Activated T-helper 2 cell treated with anti-CD3 and anti-CD28 coated beads, Interferon-gamma antibody, Interleukin-2, Interleukin-4, amounts not matched to agents 10 μg/mL and 5 μg/mL and 100 μg/mL, durations not matched to agents 14 hours and 24 hours and 36 hours (primary cell): ENCODE measurements at places on chromosomes 12 and 14.
A peak's percentile ranks its signal among the peaks of the same experiment; 100 is the strongest.

GRCh38 chr12:12056951-12057350 is 13.8 kb upstream of the BCL2L14 start:
- no peak for DNase-seq

DNA sequence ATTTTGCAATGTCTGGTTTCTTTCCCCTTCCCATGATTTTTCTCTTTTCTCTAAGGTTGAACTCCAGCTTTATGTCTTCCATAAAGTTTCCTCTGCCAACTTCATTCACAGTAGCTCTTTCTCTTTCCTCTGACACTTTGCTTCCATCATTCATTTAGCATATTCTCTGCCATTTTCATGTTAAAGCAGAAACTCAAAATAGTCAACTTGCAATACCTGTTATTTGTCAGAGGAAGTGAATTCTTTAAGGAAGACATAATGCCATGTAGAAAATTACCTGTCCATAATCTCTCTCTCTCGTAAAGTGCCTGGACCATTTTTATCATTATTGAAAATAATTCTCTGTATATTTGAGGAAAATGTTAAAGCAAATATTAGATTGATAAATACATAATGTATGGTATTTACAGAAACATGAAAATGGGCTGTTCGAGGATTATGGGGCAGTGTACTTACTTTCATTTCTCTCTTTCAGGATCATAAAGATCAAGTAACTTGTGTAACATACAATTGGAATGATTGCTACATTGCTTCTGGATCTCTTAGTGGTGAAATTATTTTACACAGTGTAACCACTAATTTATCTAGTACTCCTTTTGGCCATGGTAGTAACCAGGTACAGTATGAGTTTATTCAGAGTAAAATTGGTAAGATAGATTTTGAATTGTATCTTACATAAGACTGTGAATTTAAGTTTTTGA is 12.6 kb downstream of the NEDD1 start:
- no peak for DNase-seq

- DNase-seq = no peak
Observed at GRCh38 chr12:25767606-25768005, 190.9 kb upstream of the RASSF8 start.

- no peak for DNase-seq
Observed at GRCh38 chr14:89007906-89008305, 183.5 kb downstream of the TTC8 start.

GRCh38 chr14:24392325-24393091 is 6.3 kb upstream of the NYNRIN start:
- DNase-seq = no peak

GRCh38 chr14:55877942-55878341 is 240.3 kb upstream of the PELI2 start:
- no peak for DNase-seq

DNA sequence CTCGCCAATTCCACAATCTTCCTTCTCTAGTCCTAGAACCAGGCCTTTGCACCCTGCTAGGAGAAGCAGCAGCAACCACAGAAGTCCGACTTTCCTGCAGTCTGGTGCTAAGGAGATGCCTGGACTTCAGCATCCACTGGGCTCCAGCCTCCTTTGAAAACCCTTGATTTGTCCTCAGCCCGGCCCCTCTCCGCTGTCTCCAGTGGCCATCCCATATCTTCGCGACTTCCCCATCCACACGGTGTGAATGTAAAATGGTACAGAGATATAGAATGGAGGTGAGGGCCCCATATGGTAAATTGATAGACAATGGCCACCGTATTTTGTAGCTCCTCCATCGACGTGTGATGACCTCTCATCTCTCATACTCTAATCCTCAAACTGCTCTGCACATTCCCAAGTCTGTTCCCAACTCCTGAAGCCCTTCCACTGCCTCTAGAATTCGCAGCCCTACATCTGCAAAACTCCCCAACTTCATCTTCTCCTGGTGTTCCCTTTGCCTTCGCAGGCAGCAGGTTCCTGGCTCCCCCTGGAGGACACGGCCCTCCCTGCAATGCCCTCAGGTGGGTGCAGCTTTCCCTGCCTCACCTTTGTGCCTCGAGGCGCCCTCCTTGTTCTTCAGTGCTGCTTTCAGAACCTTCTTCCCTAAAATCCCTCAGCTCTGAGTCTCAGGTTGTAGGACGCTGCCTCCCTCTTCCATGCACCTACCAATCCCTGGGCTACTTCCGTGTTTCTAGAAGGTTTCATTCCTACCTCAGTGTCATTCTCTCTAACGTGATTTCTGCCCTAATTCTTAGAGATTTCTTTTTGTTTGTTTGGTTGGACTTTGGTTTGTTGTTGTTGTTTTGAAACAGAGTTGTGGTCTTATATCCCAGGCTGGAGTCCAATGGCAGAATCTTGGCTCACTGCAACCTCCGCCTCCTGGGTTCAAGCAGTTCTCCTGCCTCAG is 36.7 kb downstream of the TMBIM6 start:
- DNase-seq = peak; percentile 61

- no peak for DNase-seq
Observed at GRCh38 chr14:20035449-20035848, 389 bp downstream of the OR4K13 start.

GRCh38 chr14:73759183-73759713 is 45.1 kb upstream of the PNMA1 start:
- peak; percentile 49 for DNase-seq

- DNase-seq = no peak
Observed at GRCh38 chr12:95240556-95240955, 22.9 kb downstream of the VEZT start.

- DNase-seq = no peak
Observed at GRCh38 chr14:37093364-37093763, 79.0 kb downstream of the SLC25A21 start.

DNA sequence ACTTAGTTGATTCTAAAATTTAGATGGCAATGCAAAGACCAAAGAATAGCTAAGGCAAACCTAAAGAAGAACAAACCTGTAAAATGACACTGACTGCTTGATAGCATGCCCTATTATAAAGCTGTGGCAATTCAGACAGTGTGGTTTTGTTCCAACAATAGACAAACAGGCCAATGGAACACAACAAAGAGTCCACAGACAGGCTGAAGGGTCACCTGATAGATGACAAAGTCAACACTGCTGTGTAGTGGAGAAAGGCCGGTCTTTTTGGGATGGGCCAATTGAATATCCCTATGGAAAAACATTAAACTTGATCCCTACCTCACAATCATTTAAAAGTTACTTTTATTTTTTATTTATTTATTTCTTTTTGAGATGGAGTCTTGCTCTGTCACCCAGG is 33.8 kb upstream of the SLC25A3 start:
- DNase-seq = no peak

DNA sequence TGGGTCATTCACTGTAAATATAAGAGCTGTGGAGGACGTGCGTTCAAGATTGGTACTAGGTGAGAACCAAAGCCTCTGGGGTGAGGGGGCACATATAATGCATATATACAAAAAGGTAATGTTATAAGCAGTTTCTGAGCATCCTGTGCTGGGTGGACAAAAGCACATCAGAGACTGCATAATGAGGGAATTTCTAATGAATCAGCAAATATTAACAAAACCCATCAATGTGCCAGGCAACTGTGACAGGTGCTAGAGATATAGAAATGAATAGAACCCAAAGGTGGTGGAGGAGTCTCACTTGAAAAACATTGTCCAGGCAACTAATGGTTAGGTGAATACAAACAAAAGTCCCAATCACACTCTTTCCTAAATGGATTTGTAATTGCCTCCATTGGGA is 74.7 kb downstream of the GPR65 start:
- no peak for DNase-seq

- no peak for DNase-seq
Observed at GRCh38 chr12:113643177-113643974, 171.7 kb upstream of the LHX5 start.

DNA sequence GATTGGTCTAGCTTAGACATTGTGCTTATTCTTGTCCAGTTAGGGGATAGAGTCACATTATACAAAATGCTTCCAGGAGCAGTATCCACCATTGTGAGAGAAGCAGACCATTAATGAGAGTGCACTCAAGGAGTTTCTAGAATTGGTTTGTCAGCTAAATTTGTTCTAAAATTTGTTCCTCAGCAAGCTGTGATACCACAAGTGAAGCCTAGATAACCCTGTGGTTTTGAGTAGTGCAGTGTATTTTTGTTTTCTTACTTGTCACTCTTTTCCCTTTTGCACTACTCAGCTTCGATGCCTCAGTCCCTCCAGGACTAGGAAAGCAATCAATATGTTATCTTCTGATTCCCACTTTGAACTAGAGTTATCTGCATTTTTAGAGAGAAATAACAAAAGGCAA is 42.5 kb upstream of the AKAP6 start:
- no peak for DNase-seq

DNA sequence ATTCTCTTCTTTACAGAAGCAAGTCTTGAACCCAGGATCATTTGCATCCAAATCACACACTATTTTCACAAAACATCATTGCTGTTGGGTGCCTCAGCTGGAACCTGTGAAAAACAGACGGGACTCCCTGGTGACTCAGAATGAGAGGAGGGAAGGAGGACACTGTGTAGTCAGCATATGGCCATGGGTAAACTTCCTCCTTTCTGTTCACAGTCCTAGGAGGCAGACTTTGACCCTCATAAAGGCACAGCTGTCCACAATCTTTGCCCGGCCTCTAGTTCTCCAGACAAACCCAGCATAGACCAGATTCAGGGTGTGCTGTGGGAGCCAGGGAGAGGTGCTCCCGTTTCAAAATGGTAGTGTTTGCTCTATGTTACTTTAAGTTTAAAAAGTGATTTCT is 62.0 kb downstream of the DYRK2 start:
- no peak for DNase-seq

GRCh38 chr14:73757381-73757780 is 43.2 kb upstream of the PNMA1 start:
- no peak for DNase-seq

DNA sequence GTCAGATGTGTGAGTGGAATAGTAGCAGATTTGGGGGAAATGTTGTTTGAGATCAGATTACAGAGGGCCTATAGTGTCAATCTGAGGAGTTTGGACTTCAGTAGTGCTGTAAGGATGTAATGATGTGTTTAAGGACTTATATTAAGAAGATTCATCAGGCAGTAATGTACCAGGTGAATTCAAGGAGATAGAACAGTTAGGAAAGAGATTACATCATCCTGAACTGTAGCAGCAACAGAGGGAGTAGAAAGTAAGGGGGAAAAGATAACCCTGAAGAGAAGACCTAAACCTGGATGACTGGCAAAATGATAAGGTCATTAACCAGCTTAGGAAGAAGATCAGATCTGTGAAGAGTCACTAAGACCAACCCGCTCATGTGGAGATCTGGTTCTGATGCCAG is 349.4 kb downstream of the PDZRN4 start:
- no peak for DNase-seq

- no peak for DNase-seq
Observed at GRCh38 chr12:112341046-112341825, 41.0 kb downstream of the HECTD4 start.

- DNase-seq = no peak
Observed at GRCh38 chr14:30854492-30854891, 19.9 kb upstream of the COCH start.

- no peak for DNase-seq
Observed at GRCh38 chr12:95277139-95277538, 59.5 kb downstream of the VEZT start.

- DNase-seq = no peak
Observed at GRCh38 chr14:26820138-26820537, 222.3 kb upstream of the NOVA1 start.

DNA sequence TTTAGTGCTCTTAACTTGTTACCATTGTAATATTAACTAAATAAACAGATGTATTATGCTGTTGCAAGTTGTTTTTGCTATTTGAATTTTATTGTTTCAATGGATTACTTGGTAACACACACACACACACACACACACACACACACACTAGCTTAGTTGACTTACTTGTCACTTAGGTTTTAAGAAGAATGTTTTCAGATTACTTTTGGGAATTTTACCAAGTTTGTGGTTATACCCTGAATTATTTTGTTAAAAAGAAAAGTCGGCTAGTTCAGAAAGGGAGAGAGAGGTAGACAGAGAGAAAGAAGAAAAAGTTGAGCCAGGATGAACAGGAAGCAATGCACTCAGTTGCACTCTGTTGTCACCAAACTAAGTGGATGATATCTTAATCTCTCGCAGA is 5.3 kb downstream of the SSTR1 start:
- DNase-seq = no peak

- no peak for DNase-seq
Observed at GRCh38 chr14:41476526-41476925, 130.2 kb upstream of the LRFN5 start.

GRCh38 chr12:96687719-96688118 is 198.3 kb downstream of the CFAP54 start:
- DNase-seq = no peak

GRCh38 chr14:60943637-60944032 is 37.2 kb downstream of the TRMT5 start:
- DNase-seq = no peak

GRCh38 chr12:93782853-93783252 is 105.7 kb downstream of the CRADD start:
- no peak for DNase-seq

DNA sequence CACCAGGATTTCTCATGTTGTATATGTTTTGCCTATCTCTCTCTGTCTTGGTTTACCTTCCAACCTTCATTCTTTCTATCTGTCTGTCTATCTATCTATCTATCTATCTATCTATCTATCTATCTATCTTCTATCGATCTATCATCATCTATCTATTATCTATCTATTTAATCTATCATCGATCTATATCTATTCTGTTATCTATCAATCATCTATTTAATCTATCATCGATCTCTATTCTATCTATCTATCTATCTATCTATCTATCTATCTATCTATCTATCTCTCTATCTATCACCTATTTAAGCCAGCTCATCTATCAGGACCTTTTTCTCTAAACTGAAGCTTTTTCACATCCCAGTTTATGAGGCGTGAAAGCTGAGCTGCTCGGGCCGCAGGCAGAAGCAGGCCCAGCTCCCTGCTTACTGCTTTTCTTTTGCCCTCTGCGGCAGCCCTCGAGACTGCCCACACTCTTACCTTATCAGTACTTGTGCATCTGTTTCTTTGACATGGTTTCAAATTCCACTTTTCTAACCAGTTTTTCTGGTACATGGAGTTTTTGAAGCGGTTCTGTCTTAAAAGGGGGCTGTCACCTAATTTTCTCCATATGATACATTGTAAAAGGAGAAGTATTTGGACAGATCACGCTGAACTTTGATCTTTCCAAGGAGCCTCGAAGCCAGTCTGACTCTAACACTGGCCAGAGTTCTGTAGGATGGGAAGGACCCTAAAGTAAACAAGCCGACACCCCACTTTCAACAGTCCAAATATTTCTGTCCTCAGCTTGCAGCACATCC is 44.4 kb upstream of the GSG1 start:
- DNase-seq = no peak

- DNase-seq = no peak
Observed at GRCh38 chr14:26389646-26390508, 208.0 kb downstream of the NOVA1 start.

DNA sequence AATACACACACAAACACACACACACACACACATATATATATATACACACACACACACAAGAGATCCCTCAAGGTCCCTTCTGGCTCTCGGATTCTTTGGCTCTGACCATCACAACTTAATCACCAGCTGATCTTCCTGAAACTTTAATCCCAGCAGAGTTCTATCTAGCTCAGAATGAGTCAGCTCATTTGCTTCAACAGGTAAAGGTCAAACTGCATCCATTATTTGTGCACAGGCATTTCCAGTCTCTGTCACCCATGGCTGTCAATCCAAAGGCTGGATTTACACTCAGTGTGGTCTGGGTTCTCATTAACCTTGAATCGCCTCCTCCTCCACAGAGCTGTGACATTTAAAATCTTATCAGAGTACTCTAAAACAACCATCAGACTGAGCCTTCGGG is 113.3 kb upstream of the TMPO start:
- DNase-seq = no peak

- DNase-seq = peak; percentile 88
Observed at GRCh38 chr12:56315622-56316473, at the start of gene CNPY2. CNPY2 (minus strand) TSS chr12:56315988; CDS start chr12:56315217, 771 bp downstream.

GRCh38 chr14:97888331-97888730 is 1091.1 kb downstream of the VRK1 start:
- no peak for DNase-seq
